ENCODE measurements at places on chromosomes 11 and 22.

- no peak for DNase-seq
Measured at GRCh38 chr11:10584071-10584501, 15.6 kb upstream of the LYVE1 start.

DNA sequence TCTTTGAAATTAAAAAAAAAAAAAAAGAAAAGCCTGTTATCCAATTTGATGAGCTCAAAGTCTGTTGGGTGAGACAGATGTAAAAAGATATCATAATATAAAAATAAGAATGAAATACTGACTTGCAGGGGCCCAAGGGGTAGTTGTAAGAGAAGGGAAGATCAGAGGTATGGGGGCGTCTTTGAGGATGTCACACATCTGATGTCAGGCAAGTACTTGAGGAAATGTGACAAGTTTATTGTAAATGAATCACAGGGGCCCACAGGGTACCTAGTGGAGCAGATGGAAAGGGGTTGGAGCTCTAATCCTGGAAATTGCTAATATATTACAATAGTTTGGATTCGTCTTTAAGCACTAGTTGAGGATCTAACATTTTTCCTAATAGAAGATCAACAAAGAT, 131.6 kb downstream of the MAML2 start:
- no peak for DNase-seq

DNA sequence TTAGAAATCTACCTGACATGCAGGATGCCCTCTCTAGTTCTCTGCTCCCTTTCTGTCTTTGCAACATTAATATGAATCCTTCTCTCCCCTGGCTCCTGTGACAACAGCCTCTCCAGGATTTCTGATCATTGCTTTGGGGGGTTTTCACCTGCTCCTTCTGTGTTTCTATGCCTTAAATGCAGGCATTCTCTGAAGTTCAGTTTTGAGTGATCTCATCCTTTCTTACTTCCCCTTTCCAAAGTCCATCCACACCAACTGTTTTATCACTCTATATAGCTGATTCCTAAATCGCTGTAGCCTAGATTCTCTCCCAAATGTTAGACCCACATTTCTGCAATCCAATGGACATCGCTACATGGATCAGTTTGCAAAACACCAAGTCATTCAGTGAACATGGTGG, 330.7 kb upstream of the NCAM1 start:
- no peak for DNase-seq

DNA sequence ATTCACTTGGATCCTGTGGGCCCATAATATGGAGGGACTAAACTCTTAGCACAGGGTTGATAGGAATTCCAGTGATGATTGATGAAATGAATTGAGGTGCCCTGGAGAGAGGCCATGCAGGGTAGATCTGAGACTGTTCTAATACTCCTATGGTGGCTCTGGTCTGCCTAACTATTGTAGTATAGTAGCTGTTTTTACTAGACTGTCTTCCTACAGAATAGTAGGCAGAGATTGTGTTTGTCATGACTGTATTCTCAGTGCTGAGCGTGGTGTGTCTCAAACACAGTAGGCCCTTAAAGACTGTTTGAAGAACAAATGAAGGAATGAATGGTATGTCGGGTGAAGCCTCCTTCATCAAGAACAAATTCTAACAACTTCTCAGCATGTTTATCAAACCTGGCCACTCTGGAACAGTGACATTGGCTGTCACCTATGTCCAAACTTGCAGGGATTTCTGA, 107.0 kb upstream of the SESN3 start:
- no peak for DNase-seq

GRCh38 chr11:115423728-115424459, 80.3 kb downstream of the CADM1 start:
- no peak for DNase-seq

GRCh38 chr22:50724616-50725015, 13.4 kb upstream of the ACR start:
- no peak for DNase-seq

DNA sequence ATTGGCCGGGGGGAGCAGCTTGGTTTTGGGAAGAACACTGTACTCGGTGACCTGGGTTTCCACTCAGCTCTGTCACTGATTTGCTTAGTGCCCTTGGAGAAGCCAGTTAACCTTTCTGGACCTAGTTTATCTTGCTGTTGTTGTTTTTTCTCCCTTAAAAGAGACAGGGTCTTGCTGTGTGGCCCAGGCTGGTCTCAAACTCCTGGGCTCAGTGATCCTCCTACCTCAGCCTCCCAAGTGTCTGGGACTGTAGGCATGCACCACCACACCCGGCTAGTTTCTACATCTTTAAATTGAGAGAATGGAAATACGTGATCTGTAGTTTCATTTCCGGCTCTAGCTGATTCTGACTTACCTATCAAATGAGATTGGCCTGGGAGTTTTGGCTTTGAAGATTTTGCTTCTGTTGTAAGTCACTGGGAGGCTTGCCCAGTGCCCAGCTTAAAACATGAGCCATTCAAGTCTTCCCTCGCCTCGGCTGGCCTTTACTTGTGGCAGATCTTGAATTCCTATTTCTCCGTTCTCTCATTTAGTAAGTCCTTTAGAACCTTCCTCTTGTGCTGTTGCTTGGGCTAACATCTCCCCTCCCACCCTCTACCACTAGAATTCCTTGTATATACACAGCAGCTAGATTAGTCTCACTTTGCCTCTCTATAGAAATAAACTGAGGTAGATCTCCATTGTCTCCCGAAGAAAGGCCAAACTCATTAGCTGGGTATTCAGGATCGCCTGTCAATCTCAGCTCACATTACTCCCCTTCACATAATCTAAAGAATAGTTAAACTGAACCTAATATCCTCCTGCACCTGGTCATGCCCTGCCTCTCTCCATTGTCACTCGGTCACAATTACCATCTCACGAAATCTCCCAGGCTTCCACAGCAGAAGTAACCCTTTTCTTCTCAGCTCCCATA, 87.7 kb upstream of the SLC25A18 start:
- DNase-seq = no peak

- no peak for DNase-seq
Measured at GRCh38 chr11:15801616-15802015, 554.7 kb downstream of the SOX6 start.

GRCh38 chr11:35798423-35798822, 135.8 kb downstream of the TRIM44 start:
- no peak for DNase-seq

GRCh38 chr22:26995235-26995634, 337.8 kb downstream of the MIAT start:
- no peak for DNase-seq

- DNase-seq = no peak
Measured at GRCh38 chr11:13035711-13036110, 26.6 kb downstream of the RASSF10 start.

GRCh38 chr22:32217465-32217864, 12.6 kb upstream of the RFPL2 start:
- DNase-seq = no peak

DNA sequence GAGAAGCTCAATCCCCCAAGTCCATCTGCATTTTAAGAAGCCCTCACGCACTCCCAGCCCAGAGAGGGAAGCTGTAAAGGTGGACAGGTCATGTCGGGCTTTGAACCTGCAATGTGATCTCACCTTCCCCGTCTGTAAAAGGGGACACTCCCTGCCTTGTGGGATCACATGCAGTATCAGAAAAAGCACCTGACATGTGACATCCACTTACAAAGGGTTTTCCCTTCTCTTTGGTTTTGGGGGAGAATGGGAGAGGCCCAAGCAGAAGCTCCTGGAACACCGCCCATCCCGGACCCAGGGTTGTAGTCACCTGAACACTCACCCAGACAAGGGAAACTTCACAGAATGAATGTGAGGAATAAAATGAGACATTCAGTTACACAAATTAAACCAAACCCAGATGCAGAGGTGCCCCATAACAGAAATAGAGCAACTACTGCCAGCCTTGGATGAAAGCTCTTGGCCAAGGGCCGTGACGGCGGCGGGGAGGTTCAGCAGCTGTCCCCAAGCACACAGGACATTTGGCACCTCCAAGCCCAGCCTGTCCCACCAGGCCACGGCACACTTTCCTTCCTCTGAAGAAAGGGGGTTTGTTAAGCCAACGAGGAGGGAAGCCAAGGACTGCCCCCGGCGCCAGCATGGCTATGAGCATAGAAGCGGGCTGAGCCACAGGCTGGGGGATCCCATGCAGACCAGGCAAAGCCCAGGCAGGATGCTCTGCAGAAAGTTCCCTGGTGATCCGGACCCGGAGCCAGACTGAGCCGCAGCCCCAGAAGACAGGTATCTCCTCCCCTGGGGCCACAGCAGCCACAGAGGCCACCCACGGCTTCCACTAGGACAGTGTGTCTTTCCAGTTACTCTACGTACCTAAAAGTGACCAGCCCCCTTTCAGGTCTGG, 3.8 kb downstream of the BID start:
- no peak for DNase-seq

DNA sequence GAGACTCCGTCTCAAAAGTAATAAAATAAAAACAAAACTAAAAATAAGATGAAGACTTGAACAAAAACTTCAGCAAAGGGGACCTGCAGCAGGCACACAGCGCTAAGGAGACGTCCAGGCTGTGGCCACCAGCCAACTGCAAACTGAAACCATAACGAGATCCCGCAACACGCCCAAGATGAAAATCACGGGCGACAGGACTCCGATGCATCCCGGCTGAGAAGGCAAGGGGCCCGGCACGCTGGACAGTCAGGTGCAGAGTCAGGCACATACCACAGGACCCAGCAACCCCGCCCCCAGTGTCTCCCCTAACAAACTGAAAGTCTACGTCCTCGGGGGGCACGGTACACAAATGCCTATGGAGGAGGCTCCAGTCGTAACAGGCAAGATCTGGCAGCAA, 9.2 kb downstream of the HRAS start:
- DNase-seq = no peak

- no peak for DNase-seq
Measured at GRCh38 chr11:67416416-67417335, 1.2 kb downstream of the CARNS1 start.

DNA sequence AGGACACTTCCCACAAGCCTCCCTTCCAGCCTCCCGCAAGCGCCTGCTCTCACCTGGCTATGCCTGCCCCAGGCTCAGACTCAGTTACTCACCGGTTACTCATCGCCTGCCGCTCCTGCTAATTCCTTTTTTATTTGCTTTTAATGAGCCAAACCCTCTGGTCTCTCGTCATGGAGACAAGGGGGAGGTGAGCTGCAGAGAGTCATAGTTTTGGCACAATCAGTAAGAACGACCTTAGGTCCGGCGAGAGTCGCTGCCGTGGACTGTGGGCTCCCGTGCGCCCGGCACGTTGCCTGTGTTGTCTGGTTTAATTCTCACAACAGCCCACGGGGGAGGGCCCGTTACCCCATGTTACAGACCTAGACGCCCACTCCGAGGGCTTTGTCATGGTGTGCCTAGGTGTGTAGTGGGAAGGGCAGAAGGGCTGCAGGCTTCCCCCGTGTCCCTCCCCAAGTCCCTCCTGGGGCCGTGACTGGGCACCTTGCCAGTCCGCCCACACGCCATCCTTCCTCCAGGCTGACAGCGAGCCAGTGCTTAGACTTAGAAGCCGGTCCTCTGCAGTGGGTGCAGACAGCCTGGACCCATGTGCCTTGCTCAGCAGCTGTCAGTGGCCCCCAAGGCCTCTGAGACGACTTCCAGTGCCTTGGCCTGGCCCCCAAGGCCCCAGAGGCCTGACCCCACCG, 42.2 kb downstream of the WNT7B start:
- DNase-seq = no peak

GRCh38 chr22:39723899-39724351, 153.4 kb downstream of the CACNA1I start:
- DNase-seq = no peak

GRCh38 chr22:49709464-49709863, 118.2 kb downstream of the BRD1 start:
- DNase-seq = no peak

- no peak for DNase-seq
Measured at GRCh38 chr11:12092714-12093113, 17.7 kb upstream of the MICAL2 start.

DNA sequence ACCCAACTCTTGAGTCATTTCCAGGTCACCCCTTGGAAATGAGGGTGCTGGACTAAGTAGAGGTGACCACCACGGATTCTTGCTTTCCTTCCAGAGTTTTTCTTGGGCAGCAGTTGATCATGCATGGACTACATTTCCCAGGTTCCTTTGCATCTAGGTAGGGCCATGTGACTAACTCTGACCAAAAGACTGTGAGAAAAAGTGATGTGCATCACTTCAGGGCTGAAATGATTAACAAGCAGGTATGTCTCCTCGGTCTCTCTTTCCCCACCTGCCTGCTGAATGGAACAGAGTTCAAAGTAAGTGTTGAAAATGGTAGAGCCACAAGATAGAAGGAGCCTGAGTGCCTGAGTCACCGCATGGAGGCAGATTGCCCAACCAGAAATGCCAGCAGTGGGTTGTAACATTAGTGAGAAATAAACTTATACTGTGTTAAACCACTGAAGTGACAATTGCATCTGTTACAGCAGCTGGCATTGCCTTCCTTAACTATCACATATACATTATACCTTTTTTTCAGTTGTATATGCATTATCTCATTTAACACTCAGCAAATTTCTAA, 113.5 kb downstream of the MN1 start:
- no peak for DNase-seq

GRCh38 chr11:62108017-62108750, 15.6 kb upstream of the INCENP start:
- no peak for DNase-seq

DNA sequence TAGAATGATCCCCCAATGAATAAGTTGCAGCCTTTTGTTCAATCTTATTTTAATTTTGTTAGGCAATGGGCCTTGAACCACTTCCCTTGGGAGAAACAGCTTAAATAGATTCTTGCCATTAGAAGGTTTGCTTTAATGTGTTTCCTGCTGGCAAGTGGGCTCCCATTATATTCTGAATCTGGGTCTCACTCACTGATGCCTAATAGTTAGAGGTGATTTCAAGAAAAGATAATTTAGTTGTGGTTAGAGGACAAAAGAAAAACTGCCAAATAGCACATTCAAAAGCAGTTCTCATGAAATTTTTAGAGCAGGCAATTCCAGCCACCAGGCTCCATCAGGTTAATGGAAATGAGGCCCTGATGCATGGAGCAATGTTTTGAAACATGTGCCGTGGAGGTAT, 362.6 kb upstream of the CHORDC1 start:
- DNase-seq = no peak

DNA sequence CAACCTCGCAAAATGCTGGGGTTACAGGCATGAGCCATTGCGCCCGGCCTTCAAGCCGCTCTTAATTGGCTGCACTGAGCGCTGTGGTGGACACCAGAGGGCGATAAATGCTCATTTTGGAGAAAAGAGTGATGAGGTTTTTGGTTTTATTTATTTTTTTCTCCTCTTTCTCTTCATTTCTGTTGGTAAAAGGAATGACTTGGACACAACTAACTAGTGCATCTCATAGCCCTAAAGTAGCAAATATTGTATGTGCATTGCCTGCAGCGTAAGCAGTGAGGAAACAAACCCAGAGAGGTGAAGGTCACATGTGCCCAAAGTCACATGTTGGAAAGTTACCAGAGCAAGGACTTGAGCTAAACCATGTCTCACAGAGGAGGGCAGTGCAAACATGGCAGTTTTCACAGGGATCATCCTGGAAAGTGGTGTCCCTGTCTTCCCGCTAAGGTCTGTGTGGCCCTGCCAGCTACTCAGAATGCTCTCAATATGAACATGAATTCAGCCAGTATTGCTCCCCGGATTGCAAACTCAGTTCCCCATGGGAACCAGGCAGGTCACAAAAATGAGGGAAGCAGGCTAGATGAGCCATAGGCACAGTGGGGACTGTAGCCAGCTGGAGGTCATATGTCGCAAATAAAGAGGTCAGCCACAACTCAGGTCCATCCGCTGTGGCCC, 8.6 kb upstream of the CD82 start:
- DNase-seq = no peak

Data from activated T-cell treated with anti-CD3 and anti-CD28 coated beads for 48 hours (primary cell).